CD8-positive, alpha-beta memory T cell (primary cell): ENCODE measurements at places on chromosomes 2 and 18. TPM values are rescaled to one million over a fixed set of nuclear protein-coding genes. Genes with fewer than 3 reads are reported as not detected.

DNER gene
- not detected for total RNA-seq

NAT8 gene
- total RNA-seq = not detected

GALNT14 gene
- 0.74 TPM for total RNA-seq

DSG1 gene
- total RNA-seq = not detected

NYAP2 gene
- not detected for total RNA-seq

SDC1 gene
- total RNA-seq = 0.27 TPM

PTH2R gene
- total RNA-seq = not detected

GNAL gene
- total RNA-seq = 0.38 TPM
